ENCODE measurements at places on chromosomes 4 and X.

GRCh38 chrX:133185938-133186337 lies 32.2 kb downstream of the TFDP3 start:
- DNase-seq: no peak

- no peak for DNase-seq
These were observed 63.0 kb upstream of the LNX1 start for GRCh38 chr4:53654300-53654758.

- DNase-seq: no peak
These were observed 678 bp downstream of the DNAAF6 start for GRCh38 chrX:107207089-107207488.

DNA sequence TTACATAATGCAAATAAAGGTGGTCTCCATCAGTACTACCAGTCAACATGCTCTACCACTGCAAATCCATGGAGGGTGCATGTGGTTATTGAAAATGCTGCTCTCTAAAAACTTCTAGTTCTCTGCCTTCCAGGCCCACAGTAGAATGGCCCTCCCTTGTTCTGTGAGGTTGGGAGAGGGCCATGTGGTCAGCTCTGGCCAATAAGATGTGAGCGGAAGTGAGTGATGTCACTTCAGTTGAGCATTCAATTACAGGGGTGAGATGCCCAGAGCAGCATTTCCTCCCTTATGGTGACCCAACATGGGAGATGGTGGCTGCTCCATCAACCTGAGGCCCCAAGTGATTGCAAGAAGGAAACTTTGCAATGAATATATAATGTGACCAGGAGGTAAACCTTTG lies 148.8 kb downstream of the CPEB2 start:
- no peak for DNase-seq

DNA sequence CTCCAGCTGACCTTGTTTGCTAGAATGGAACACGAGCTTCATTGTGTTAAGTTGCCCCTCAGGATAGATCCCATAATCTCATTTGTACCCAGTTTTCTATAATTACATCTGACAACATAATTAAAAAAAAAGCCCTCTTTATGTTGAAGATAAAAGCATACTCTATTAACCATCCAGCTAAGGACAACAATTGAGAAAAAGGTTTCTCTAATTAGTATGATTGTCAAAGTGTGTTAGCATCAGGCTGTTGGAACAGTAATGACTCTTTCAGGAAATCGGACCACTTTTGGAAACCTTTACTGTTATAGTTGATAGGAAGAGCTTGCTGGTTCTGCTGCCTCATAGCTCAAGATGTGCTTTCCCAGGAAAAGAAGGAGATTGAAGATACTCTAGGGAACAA lies 172.6 kb downstream of the FHIP1A start:
- no peak for DNase-seq

GRCh38 chr4:3781193-3781886 lies 15.2 kb downstream of the ADRA2C start:
- DNase-seq: no peak

DNA sequence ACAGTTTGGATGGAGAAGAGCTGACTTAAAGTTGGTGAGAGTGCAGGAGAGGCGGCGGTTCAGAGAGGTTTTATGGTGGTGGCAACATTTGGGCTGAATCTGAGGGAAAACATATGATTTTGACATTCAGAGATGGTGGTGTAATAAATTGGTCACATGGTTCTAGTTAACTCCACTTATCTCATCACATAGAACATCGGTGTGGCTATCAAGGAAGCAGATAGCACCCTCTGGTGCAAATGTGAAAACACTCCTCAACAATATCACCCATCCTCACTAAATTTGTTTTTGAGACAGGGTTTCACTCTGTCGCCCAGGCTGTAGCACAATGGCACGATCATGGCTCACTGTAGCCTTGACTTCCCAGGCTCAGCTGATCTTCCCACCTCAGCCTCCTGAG lies 28.8 kb downstream of the SUPT20HL2 start:
- DNase-seq: peak; percentile 15

Data from HL-60 (cell line).